ENCODE measurements at places on chromosomes 7 and 10.

DNA sequence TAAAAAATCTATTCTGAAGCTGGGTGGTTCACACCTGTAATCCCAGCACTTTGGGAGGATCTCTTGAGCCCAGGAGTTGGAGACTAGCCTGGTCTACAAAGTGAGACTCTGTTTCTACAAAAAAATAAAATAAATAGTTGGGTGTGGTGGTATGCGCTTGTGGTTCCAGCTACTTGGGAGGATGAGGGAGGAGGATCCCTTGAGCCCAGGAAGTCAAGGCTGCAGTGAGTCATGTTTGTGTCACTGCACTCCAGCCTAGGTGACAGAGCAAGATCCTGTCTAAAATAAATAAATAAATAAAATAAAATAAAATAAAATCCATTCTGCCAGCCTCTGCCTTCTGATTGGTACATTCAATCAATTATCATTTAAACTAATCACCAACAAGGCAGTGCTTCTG lies 17.5 kb downstream of the ZNF33A start:
- no peak for DNase-seq

DNA sequence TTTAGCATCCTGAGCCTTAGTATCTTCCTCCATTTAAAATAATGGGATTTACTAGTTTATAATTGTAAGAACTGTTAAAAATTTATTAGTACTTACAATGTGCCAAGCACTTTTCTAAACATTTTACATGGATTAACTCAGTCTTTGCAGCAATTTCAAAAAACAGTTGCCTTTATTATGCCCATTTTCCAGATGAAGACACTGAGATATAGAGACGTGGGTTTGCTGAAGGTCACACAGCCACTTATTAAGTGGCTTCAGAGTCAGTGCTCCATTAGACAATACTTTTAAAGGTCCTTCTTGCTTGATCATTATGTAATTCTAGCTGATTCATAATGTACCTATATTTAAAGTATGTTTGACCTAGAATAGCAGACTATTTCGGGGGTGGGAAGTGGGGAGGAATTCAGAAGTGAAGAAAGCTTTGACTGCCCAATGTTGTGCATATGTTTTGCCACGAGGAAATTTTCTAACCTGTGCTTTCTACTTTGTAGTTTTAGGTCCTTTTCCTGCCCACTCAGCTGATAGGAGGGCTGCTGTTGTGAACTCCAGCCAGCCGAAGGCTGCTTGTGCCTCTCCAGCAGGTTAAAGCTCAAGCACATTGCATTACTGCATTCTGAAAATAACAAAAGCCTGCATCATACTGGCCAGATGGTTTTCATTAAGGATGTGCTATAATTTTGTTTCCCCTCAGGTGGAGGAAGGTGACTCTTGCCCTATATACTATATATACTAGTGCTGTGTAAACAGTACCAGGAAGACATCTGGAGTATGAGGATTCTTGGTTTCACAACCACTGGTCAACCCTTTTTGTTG lies 4.3 kb downstream of the PLEKHA8 start:
- no peak for DNase-seq

GRCh38 chr7:55349121-55349520 lies 16.0 kb upstream of the LANCL2 start:
- no peak for DNase-seq

DNA sequence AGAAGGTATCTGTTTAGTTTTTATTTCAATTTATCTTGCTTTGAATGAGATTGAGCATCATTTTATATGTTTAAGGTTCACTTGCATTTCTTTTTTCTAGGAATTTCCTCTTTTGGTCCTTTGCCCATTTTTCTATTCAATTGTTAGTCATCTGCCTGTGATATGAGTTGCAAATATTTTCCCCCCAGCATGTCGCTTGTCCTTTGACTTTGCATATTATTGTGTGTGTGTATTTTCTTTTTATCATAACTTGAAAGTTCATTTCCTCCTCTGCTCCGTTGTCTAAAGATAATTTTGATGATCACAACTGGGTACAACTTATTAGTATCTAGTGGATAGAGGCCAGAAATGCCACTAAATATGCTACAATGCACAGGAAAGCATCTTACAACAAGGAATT lies 132.7 kb upstream of the MDFIC start:
- no peak for DNase-seq

- no peak for DNase-seq
Measured at GRCh38 chr7:105776986-105777910, 99.2 kb downstream of the ATXN7L1 start.

DNA sequence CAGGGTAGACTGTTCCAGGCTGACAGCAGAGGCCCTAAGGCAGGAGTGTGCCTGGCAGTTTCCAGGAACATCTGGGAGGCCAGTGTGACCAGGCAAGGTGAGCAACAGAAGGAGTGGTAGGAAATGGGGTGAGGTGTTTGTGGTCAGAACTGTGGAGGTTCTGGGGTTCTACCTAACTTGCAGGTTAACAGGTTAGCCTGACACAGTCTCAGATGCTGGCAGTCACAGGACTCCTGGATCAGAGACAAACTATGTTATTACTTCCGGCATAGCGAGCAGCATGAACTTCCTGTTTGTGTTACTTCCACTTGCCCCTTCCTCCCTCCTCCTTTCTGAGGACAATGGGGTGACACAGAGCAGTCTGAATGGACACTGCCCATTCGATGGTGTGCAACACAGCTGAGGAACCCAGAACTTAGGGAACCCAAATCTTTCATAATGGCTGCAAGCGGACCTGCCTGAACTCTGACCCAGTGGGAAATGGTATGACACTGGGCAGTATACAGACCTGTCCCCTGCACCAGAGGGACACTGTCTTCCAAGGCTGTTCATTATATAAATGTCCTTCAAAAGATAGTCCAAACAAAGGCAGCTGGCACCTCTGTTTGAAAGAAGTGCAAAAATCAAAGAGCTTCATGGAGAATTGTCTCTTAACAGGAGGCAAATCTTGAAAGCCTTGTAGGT lies 3.9 kb upstream of the SAR1A start:
- no peak for DNase-seq

- no peak for DNase-seq
Measured at GRCh38 chr7:155591055-155591775, 44.9 kb upstream of the CNPY1 start.

GRCh38 chr7:137417464-137417863 lies 73.9 kb upstream of the PTN start:
- DNase-seq, result no peak

GRCh38 chr7:70044525-70044924 lies 446.2 kb downstream of the AUTS2 start:
- no peak for DNase-seq

- DNase-seq, result peak; percentile 44
Measured at GRCh38 chr10:131900350-131901152, at the start of gene PPP2R2D. TSS of gene PPP2R2D (plus strand) at chr10:131901008. CDS start at chr10:131901149, 141 bp downstream.

DNA sequence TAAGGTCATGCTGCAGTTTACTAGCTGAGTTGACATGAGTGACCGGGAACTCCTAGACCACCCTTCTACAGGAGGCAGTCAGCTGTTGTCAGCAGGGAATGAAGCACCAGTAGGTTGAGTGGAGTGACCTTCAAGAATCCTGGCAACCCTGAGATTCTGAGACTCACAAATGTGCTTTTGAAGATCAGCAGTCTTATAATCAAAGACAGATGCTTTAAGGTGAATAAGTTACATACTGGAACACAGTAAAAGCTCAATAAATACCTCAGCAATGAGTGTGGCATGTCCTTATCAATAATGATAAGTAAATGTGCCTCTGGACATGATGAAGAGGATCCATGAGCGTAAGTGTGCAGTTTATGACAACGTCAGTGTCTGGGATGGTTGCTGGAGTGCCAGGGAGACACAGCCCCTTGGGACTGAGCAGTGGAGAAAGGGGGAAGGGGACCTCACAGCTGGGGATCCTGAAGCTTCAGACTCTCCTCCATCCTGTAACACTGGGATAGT lies 11.9 kb upstream of the OR6V1 start:
- no peak for DNase-seq

DNA sequence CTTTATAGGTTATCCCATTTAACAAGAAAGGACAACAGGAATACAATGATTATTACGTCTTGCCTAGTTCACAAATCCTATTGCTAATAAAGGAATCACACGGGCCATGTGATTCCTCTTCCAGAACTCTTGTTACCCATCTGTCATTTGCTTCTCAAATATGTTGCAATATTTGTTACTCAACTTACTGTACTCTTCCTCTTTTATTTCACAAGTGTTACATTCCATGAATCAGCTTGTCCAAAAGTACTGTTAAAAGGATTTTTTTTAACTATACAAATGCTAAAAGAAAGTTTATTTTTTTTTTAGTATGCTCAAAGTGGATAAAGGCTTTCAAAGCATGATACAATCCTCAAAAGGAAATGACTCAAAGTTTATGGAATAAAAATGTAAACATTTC lies 3.9 kb upstream of the CD36 start:
- DNase-seq, result no peak

DNA sequence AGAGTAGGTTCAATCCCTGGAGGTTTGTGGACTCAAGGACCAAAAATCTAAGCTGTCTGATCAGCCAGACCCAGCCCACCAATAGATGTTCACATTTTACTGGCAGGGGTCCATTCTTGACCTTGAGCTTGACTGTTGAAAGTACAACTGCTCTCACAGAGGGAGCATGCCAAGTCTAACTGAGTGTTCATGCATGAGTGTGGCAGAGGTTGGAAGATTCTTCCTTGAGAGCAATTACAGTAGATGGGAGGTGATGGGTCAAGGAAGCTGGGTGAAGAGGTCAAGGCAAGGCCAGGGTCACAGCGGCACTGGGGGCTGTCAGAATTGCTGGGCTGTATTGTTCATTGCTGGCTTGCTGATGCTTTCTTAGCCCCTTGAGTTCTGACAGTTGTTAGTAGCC lies 202.8 kb upstream of the SVIL start:
- no peak for DNase-seq

GRCh38 chr10:49679480-49679893 lies at the start of gene C10orf53:
TSS of gene C10orf53 (plus strand) at chr10:49679651. CDS start at chr10:49679698, 47 bp downstream.
- peak; percentile 28 for DNase-seq

GRCh38 chr7:112699725-112700513 lies 90.3 kb downstream of the TMEM168 start:
- no peak for DNase-seq

- DNase-seq, result no peak
Measured at GRCh38 chr7:22351878-22352277, 5.1 kb downstream of the RAPGEF5 start.

DNA sequence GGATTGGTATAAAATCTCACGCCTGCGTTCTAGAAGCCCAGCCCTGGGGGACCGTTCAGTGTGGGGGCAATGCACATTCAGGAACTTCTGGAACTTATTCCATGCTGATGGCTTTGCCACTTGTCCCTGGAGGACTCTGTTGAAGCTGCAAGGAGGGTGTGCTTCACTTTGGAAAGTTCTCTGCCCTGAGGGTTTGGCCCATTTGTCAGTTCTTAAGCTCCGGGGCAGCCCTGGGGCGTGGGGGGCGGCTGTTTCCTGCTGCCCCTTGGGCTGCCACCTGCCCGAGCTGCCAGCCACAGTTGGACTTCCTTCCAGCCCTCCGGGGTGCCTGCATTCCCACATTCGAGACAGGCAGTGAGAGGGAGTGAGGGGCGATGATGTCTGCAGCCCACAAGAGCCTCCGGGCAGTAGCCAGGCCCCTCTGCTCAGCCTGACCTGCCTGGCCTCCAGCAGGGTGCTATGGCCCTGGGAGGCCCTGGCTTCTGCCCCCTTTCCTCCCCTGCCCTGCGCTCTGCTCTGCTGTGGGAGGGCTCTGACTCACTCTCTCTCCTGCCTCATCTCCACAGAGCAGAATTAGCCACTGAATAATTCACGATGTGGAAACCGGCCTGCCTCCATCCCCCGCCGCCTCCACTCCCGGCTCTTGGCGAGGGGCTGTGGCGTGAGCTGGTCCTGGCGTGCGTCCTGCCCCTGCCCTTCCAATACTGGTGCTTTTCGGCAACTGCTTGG lies 1.9 kb downstream of the TTYH3 start:
- no peak for DNase-seq

GRCh38 chr7:117993377-117994003 lies 120.2 kb upstream of the CTTNBP2 start:
- DNase-seq, result no peak

DNA sequence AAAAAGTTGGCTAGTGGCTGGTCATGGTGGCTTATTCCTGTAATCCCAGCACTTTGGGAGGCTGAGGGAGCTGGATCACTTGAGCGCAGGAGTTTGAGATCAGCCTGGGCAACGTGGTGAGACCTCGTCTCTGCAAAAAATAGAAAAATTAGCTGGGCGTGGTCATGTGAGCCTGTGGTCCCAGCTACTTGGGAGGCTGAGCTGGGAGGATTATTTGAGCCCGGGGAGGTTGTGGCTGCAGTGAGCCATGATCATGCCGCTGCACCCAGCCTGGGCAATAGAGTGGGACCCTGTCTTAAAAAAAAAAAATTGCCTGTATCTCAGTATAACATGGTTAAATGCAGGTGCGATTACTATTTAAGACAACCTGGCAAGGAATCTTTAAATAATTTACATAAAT lies 61.0 kb downstream of the ADD3 start:
- DNase-seq, result no peak

DNA sequence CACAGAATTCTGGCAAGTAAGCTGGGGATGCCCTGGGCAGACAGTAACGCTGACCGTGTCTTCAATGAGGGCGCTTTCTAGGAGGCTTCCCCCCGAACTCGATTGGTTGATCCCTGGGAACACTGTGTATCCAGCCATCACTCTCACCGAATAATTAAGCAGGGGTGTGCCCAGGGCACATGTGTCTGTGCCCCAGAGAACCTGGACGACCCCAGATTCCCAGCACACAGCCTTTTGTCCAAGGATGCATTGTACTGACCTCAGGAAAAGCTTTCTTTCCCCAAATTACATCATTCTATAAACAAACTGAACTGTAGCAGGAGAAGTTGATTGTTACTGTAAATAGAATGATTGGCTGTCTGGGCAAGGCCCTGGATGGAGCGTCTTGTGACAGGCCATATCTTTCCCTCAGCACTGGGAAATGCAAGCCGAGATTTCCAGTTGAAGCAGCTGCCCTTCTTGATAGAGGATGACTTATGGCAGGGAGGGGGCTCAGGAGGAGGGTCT lies 6.6 kb upstream of the DEPP1 start:
- DNase-seq, result no peak

GRCh38 chr7:101390901-101391301 lies 28.2 kb downstream of the COL26A1 start:
- no peak for DNase-seq

GRCh38 chr10:3402187-3402751 lies 229.7 kb upstream of the PITRM1 start:
- DNase-seq, result no peak

DNA sequence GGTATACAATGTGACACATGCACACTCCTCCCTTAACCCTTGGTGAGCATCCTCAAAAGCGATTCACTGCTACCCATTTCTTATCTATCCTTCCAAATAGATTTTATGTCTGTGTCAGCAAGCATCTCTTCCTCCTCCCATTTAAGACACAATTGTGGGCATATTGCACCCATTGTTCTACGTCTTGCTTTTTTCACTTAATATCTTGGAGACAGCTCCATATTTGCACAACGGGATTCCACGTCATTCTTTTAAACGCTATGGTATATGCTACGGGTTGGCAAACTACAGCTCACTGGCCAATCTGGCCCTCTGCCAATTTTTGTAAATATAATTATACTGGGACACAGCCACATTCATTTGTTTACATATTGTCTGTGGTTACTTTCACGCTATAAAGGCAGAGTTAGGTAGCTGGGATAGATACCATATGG lies 88.6 kb downstream of the RNF216 start:
- no peak for DNase-seq

GRCh38 chr7:65731562-65732035 lies 141.3 kb upstream of the VKORC1L1 start:
- DNase-seq, result no peak
